Daoy (cell line): ENCODE measurements at places on chromosomes 4 and X.

GRCh38 chrX:9465380-9466123, 694 bp downstream of the TBL1X start:
- peak; percentile 5 for DNase-seq

GRCh38 chrX:149392921-149393320, 112.2 kb downstream of the IDS start:
- DNase-seq: no peak

GRCh38 chr4:77084019-77084639, 8.3 kb upstream of the CCNI start:
- DNase-seq: no peak

- DNase-seq: peak; percentile 92
Measured at GRCh38 chrX:109536439-109537323, at the start of gene NXT2. TSS of gene NXT2 (plus strand) at chrX:109536844. CDS start at chrX:109537007, 163 bp downstream.

DNA sequence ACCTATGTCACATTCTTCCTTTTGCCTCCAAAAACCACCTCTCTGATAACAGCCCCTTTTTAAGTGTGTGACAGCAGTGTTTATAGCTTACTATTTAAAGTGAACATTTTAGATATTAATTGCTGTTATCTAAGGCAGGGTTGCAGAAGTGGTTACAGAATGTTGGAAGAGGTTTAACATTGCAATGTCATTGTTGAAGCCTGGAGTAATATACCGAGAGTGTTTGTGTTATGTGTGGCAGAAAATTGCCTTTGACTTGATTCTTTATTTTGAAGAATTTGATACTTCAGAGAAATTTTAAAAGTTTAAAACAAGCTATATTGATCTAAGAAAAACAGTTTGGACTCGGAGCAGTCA, 37.1 kb downstream of the SMARCAD1 start:
- DNase-seq: no peak

DNA sequence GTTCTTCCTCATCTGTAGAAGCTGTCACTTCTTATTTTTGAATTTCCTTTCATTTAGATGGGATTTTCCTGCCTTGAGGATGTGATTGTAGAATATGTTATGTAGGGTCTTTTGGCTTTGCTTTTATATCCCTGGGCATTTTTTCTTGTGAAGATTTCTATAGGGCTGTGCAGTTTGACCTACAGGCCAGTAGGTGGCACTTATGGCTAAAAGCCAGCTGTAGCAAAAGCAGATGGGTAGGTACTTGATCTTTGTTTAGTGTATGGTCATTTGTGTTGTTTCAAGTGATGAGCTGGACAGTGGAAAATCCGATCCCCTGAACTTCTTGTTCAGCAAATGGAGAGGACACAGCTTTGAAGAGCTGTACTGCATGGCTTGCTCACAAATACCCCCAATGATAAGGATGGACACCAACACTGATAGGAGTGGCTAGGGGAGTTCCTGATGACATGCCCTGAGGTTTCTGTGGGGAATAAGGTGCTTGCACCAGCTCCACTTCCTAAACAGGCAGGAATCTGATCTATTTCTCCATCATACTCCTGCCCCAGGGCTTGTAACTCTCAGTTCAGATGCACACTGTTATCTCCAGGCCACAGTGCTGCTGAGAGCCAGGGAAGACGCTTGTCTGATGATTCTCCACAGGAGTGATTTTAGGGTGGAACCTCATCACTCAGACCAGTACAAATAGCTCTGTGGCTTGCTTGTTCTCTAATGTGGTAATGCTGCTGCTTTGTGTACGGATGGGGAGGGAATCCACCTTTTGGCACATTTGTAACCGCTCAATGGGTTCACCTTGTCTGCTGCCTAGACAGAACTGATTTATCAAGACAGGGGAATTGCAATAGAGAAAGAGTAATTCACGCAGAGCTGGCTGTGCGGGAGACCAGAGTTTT, 417.1 kb upstream of the MAGEB16 start:
- no peak for DNase-seq

DNA sequence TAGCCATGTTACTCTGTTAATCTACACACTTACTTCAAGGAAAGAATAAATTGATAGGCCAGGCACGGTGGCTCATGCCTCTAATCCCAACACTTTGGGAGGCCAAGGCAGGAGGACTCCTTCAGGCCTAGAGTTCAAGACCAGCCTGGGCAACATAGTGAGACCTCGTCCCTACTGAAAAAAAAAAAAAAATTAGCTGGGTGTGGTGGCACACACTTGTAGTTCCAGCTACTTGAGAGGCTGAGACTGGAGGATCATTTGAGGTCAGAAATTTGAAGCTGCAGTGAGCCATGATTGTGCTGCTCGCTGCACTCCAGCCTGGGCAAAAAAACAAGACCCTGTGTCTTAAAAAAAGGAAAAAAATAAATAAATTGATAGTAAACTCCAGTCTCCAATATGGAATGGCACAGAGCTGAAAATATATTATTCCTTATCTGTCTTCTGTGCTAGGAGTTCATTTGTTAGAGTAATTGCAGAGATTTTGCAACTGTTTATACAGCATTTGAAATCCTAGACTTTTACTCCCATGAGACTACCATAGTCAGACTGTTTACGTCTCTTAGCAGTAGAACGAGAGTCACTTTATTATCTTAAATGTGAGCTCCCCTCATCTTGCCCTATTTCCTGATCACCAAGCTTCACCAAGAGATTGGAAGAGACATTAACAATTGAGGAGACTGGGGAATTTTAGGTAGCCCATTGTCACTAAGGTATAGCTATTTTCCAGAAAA, 18.8 kb upstream of the TMEM131L start:
- no peak for DNase-seq

- no peak for DNase-seq
Measured at GRCh38 chrX:150201391-150201790, 161.7 kb upstream of the MAMLD1 start.

- no peak for DNase-seq
Measured at GRCh38 chr4:158805635-158806471, 37.0 kb downstream of the FNIP2 start.

DNA sequence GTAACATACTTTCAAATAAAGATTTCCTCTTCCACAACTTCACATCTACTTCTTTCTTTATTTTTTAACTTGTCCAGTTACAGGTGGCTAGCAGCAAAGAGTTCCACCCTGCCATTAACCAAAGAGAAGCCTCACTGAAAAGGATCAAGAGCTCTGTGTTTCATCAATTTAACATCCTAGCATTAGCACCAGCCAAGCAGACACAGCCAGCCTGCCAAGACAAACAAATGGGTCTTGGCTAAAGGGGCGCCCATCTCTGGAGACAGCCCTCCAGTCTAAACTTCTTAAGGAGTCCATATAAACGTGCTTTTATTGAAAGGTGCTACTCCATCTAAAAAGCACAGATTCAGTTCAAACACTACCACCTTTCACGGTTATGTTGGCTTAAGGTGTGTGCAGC, 105.3 kb downstream of the ADAMTS3 start:
- no peak for DNase-seq

DNA sequence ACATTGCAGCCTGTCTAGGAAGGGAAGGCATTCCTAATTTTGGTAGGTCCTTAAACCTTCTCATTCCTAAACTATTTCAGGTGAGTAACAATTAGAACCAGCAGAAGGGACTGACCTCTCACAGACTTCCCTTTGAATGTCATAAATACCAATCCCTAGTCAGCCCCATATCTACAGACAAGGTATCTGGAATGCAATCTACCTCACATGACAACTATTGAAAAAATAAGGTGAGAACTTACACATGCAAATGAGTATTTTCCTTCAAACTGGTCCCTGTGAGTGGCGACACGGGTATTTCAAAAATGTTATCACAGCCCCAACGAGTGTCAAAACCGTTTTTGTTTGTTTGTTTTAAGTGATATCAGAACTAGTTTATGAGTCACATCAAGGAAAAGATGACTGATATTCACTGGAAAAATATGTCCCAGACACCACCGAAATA, 102.4 kb upstream of the VCX2 start:
- no peak for DNase-seq

DNA sequence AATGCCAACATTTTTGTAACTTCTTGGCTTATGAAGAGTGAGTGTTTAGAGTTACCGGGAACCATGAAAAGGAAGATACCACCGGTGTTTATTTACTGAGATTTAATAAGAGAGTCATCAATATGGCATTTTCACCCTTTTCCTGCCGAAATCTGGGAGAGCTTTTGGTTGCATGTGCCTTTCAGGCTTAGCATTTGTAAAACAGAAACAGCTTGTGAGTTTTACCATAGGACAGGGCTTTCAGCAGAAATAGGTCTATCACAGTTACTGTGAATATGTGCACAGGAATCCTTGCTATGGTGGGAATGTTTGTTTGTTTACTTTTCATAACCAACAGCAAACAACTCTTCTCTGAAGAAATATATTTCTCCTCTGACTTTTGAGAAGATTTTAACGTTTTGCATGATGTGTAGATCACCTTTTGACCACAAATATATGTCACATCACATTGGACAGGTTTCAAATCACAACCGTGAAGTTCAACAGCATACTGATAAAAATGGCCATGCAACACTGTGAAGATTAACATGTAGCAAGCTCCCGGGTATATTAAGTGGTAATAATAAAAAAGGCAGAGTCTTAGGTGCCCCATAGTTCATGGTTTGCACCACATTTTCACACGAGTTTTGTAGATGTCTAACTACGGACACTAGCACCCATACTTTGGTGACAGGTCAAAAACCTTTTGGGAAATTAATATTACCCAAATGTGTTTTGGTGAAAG, 21.3 kb downstream of the ARHGAP24 start:
- no peak for DNase-seq

- DNase-seq: peak; percentile 30
Measured at GRCh38 chr4:146232131-146232722, 17.9 kb downstream of the REELD1 start.

GRCh38 chr4:110742143-110742542, 119.3 kb upstream of the PITX2 start:
- DNase-seq: peak; percentile 2

DNA sequence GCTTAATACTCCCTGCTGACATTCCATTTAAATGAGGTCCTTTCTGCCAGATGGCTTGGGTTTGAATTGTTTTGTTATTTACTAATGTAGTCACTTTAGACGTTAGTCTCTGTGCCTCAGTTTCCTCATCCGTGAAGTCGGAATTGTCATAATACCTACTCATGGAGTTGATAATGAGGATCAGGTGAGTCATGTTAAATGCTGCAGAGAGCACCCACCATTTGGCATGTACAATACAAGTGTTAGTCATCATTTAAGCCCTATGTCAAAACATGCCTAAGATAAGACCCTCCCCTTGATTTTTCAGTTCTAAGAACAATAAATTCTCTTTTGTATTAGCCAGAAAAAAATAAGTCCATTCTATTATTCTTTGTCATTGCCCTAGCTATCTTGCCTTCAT, 534.8 kb upstream of the HTR2C start:
- DNase-seq: no peak

DNA sequence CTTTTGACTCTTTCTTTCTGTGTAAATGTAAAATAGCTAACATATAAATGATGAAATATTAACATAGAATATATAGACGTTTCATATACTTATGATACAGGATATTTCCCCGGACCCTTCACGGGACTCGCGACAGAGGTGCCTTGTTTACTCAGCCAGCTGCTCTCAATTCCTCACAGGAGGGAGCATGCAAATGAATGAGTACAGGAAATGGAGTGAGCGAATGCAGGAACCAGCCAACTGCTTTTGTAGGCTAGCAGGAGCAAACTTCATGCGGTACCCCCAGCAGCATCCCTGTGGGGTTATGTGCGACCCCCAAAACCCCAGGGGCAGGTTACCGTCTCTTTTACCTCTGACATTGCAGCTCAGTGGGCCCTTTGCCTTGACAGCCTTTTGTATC, 110.3 kb upstream of the PDHA2 start:
- no peak for DNase-seq

GRCh38 chrX:96919672-96920071, 36.0 kb downstream of the RPA4 start:
- DNase-seq: no peak

- DNase-seq: peak; percentile 44
Measured at GRCh38 chrX:139106069-139106468, 394.6 kb upstream of the FGF13 start.

DNA sequence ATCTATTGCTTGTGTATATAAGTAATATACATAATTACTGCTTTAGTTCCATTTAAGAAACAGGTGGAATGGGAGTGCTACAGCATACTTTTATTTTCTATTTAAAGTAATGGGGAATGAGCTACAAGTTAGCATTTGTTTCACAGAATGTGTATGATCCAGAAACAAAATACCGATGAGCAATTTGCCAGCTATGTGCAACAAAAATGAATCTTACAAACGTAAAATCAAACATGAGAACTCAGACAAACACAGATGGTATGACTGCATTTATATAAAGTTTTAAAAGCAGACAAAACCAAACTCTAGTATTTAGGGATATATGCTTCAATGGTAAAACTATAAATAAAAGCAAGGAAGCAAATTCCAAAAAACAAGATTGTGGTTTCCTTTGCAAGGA, 141.7 kb downstream of the PAPSS1 start:
- no peak for DNase-seq

GRCh38 chrX:138519296-138519695, 192.2 kb downstream of the FGF13 start:
- no peak for DNase-seq

DNA sequence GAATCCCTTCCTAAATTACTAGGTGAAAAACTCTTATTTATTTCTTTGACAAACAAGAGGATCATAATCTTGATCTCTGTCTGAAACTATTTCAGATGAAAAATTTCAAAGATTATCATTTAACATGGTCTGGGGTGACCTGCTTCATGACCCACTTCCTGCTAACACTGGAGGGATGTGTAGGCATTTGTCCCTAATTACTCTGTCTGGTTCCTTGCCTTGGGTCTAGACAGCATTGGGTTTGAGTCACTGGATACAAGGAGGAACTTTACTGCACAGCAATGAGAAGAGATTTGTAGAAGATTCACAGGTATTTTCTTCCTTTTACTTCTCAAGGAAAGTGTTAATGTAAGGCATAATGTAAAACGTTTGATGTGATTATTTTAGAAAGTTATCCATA, 67.9 kb downstream of the LEF1 start:
- DNase-seq: peak; percentile 3

GRCh38 chr4:108166441-108167315, 2.1 kb downstream of the LEF1 start:
- DNase-seq: peak; percentile 46

DNA sequence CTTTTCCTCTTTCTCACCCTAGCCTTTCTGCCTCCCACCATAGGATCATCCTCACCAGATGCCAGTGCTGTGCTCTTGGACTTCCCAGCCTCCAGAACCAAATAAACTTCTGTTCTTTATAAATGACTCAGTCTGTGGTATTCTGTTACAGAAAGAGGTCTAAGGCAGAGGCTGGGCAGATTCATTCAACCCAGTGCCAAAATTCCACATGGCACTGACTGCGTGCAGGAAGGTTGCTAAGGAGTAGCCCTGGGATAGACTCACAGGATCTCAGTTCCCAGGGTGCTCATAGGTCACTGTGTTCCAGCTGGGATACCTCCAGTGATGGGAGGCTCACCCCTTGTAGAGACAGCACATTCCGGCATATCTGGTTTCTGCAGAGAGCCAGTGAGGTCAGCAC, 22.0 kb downstream of the SORCS2 start:
- DNase-seq: no peak

DNA sequence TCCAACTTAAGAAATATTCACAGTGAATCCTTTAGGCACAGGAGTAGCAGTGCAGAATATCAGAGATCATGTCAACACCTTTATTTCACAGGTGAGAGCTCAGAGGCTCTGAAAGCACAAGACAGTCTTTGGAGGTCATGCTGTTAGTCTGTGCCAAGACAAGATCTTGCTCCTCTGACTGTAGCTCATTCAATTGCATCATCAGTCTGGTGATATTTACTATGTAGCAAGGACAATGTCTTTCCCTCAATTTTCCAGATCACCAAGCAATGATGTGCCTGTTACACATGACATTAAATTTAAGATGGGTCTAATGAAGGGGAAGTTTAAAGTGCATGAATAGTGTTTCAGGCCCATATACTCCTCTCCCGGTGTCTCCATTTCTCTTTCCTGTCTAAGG, 277.5 kb downstream of the IL15 start:
- no peak for DNase-seq
